ENCODE measurements at places on chromosomes 12 and 14.
A peak's percentile ranks its signal among the peaks of the same experiment; 100 is the strongest.

- DNase-seq = no peak
These were observed 25.1 kb downstream of the GPR65 start for GRCh38 chr14:88030079-88030478.

- DNase-seq = no peak
These were observed 26.1 kb upstream of the MYF6 start for GRCh38 chr12:80681287-80681686.

DNA sequence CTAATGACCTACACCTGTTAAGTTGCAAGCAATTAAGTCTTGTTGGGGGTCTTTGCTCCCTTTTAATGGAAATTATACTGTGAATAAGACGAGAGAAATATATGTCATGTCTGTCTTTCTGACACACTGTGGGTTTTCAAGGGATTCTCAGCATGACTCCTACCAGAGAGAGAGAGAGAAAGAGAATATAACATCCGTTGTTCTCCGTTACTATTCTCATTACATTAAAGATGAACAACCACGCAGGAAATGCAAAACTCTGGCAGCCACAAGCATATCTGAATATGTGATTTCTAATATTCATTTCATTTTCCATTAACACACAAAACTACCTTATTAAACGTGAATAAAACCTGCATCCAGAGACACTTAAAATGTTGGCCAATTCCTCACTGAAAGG, 67.3 kb upstream of the EGLN3 start:
- no peak for DNase-seq

DNA sequence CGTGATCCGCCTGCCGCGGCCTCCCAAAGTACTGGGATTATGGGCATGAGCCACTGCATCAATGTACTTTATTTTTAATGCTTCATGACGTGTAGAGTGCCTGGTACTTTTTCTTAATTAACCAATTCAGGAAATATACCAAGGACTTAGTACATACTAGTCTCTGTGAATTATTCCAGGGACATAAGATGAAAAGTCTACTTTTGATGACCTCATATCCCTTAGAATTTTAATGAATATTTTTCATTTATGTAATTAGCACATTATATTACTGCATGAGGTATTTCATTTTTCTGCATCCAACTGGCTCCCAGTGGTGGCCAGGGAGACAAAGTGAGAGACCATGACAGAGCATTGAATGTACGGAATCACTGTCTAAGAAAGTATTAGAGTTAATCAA, 577.7 kb upstream of the NOVA1 start:
- DNase-seq = no peak

GRCh38 chr12:99670635-99671034, 23.1 kb downstream of the GARIN6 start:
- no peak for DNase-seq

- no peak for DNase-seq
These were observed 306.2 kb upstream of the DIO3 start for GRCh38 chr14:101254805-101255764.

DNA sequence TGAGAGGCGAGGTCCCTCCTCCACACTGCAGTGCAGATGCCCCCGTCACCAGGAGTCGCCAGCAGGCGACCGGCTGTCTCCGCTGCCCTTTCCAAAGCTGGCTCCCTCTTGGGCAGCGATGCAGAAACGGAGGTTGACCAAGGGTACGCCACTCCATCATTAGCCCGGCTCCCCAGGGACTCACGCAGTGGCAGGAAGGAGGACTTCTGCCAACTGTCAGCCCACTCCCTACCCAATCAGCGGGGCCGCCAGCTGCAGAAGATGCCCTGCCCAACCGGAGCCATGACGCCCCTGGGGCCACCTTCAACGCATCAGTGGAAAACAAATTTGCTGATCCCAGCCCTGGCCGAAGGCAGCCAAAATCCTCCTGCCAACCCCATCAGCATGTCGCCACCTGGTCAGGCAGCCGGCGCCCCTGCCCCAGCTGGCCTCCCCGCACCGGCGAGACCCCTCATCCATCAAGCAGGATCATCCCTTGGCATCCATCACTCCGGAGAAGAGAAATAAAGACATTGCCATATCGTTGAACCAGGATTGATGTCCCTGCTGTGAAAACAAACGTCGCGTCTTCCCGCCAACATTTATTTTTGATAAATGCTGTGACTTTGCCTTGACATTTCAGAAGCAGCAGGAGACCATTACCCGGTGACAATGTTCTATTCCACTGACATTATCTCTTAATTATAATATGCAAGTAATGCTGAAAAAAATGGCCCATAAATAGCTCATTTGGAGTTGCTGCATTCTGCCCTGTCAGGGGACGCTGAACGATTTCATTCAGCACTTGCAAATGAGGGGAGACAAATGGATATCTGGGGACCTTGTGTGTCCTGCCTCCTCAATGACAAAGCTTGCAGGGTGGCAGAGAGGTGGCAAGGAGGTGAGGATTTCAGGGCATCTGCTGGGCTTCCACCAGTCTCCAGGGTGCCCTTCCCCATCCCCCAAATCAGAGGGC, 105.1 kb downstream of the SCARB1 start:
- no peak for DNase-seq

DNA sequence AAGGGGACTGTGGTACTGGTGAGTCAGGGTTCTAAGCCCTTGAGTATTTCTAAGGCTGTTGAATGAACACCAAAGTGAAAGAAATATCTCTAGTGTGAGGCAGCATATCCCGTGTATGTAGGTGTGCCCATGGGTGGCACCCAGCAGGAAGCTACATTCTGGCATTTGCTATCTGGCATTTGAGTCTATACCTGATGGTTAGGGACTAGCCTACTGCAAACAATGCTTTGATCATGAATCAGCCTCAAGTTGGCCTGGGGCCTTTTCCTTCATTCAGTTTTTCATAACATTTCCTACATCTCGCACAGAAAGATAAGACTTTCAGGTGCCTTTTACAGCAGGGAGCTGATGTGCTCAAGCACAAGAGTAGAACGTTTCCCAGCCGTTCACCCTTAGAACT, 85.7 kb upstream of the E2F7 start:
- no peak for DNase-seq

GRCh38 chr14:89296281-89296745, 120.7 kb downstream of the FOXN3 start:
- no peak for DNase-seq

DNA sequence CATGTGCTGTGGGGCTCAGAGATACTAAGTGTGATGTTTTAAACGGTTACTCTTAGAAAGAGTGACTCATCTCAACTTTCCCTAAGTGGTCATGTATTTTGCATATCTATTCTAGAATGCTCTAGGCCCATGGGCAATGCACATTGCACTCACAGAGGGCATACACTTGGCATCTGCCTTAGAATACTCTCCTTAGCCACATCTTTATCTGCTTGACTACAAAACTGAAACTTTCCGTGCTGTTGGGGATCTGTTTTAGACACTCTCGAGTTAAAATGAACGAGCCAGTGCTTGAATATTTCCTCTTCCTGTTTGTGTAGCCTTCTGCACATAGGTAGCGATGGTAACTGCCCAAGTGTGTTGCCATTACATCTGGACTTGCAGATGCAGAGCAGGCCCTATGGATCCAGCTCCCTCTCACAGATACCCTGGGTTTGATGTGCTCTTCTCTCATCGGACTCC, 180.5 kb downstream of the CAND1 start:
- peak; percentile 82 for DNase-seq

DNA sequence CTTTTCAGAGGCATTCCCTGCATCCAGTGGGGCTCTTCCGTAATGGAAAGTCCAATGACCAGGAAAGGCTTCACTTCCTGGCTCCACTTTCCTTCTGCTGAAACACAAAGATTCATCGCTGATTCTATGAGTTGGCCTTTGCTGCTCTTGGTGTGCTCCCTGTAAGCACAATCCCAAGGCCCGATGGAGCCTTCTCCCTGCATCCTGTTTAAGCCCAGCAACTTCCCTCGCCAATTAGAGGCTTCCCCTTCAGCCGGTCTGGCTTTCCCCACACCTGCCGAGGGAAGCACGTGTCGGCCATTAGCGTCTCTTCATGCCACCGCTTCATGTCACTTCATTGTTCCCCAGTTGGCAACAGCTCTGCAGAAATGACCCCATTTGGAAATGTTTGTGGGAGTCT, 693.9 kb downstream of the MED13L start:
- DNase-seq = no peak

GRCh38 chr14:58200480-58200841, 512 bp downstream of the ACTR10 start:
- no peak for DNase-seq

- DNase-seq = no peak
These were observed 29.0 kb upstream of the SMOC1 start for GRCh38 chr14:69850086-69850735.

DNA sequence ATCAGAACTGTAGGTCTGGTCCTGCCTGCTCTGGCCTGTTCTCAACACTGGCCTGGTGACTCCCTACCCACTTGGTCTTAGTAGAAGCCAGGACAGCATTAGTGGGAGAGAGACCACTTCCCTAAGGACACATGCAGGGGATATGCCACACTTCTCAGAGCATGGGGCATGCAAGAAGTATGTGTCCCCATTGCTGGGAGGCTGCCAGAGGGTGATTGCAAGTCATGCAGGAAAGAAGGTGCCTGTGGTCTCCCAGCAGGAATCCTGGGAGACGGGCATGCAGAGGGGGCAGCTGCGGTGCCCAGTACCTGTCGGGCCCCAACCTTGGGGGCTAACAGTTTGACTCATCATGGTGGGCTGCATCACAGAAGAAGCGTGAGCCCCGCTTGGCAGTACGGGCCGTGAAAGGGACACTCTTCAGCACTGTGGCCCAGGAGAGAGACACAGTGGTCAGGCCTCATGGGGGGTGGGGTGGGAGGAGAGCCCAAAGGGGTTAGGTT, 23.0 kb downstream of the PRPF40B start:
- no peak for DNase-seq

- DNase-seq = no peak
These were observed 21.5 kb downstream of the CACNA2D4 start for GRCh38 chr12:1896964-1897363.

GRCh38 chr12:5556946-5557673, 125.2 kb downstream of the NTF3 start:
- no peak for DNase-seq

GRCh38 chr12:121769831-121770301, 23.6 kb downstream of the RHOF start:
- DNase-seq = no peak

- no peak for DNase-seq
These were observed 80.6 kb downstream of the MAP1LC3B2 start for GRCh38 chr12:116639765-116640164.

GRCh38 chr14:23486036-23486435, 16.5 kb downstream of the NGDN start:
- no peak for DNase-seq

- DNase-seq = no peak
These were observed 56.8 kb downstream of the SDR9C7 start for GRCh38 chr12:56877195-56878009.

DNA sequence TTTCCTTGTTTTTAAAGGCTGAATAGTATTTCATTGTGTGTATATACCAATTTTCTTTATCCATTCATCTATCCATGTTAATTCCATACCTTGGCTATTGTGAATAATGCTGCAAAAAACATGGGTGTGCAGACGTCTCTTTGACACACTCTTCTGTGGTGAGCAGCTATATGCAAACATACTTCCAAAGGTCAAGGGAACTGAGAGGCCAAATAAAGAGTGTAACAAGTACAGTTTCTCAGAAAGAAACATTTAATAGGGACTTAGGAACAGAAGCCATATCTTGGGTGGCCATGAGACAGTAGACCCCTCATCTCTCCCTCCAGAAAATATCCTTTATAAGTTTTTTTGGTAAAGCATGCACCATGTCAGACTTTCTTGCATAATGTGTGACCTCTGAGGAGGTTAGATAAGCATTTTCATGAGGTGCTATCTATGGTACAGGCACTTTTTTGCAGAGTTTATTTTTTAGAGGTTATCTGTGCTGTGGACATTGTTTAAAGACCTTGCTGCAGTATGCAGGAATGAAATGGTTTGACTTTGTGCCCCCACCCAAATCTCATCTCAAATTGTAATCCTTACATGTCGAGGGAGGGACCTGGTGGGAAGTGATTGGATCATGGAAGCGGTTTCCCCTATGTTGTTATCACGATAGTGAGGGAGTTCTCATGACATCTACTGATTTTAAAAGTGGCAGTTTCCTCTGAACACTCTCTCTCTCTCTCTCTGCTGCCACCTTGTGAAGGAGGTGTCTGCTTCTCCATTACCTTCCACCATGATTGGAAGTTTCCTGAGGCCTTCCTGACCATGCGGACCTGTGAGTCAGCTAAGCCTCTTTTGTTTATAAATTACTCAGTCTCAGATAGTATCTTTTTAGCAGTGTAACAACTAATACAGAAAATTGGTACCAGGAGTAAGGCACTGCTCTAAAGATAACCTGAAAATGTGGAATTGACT, 1202.3 kb downstream of the GALC start:
- no peak for DNase-seq

- DNase-seq = no peak
These were observed 202.6 kb downstream of the CRADD start for GRCh38 chr12:93879476-93880421.

- DNase-seq = no peak
These were observed 143.2 kb upstream of the SEL1L start for GRCh38 chr14:81676879-81677278.

GRCh38 chr14:56120091-56120691, 2.0 kb downstream of the PELI2 start:
- no peak for DNase-seq

- no peak for DNase-seq
These were observed 873.1 kb upstream of the TMEM132C start for GRCh38 chr12:127393896-127394295.

- no peak for DNase-seq
These were observed at the start of gene NAV3 for GRCh38 chr12:77830583-77831351. Gene NAV3, plus strand, starts transcription at chr12:77830894. Its CDS starts 568 bp downstream, at chr12:77831462.

DNA sequence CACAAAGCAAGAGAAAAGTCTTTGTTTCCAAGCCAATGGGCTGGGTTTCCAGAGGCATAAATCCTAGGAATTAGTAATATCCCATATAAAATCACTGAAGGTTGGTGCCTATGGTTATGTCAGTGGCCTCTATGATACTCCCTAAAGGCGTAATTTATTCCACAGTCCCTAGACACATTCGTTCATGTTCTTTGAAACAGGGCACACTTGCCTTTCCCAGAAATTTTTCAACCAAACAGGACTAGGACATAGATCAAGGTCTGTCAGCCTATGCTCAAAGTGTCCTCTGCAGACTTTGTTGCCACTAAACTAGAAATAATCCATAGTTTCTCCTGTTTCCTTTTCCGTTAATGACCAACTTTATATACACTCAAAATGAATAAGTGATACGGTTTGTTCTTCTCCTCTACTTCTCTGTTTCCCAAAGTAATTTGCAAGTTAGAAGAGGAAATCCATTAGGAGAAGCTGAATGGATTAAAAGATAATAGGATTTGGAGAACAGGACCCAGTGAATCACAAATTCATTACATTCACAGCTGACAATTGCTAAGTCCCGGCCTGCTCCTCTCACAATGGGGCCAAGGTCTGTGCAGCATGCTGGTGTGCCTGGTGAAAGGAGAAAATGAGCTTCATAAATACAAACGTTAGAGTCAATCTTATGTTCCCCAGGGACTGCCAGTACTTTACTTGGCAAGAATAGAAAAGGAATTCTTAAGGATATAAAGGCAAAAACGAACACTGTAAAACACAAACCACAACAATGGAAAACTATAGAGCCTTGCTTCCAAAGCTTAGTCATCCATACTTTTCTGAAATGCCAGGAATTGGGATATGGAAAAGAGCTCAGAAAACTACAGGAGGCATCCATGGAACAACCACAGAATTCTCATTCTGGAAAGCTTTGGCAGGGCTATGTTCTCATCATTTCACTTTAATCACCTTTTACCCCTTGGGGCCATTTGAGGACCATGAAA, 966.2 kb downstream of the NRXN3 start:
- no peak for DNase-seq

- no peak for DNase-seq
These were observed 13.9 kb upstream of the MDM2 start for GRCh38 chr12:68793975-68794652.

- peak; percentile 34 for DNase-seq
These were observed 12.8 kb upstream of the ATP2B1 start for GRCh38 chr12:89721291-89721987.
